ENCODE measurements at places on chromosomes 2 and 18. TPM values are rescaled to one million over a fixed set of nuclear protein-coding genes. Genes with fewer than 3 reads are reported as not detected.

ZNF513 gene
- total RNA-seq = 10.4 TPM

FAM110C gene
- total RNA-seq = 28.8 TPM

CYRIA gene
- total RNA-seq = 0.80 TPM

INHBB gene
- 9.4 TPM for total RNA-seq

REV1 gene
- 37.3 TPM for total RNA-seq

DNA sequence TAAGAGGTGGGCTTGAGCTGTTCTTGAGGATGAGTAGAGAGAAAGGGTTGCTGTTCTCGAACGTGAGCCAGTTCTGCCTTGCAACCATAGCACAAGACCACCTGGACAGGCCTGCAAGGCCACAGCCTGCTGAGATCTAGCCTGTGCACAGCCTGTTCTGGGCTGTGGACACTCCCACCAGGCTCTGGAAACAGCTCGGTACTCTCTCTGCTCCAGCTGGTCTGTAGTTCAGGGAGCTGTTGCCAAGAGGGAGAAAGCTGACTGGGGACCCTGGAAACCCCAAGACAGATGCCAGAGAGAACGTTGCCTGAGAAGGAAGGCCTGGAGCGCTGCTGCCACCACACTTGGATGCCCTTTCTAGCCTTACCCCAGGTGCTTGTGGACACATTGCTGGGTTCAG lies 69.8 kb downstream of the CTIF start:
- no peak for DNase-seq

DNA sequence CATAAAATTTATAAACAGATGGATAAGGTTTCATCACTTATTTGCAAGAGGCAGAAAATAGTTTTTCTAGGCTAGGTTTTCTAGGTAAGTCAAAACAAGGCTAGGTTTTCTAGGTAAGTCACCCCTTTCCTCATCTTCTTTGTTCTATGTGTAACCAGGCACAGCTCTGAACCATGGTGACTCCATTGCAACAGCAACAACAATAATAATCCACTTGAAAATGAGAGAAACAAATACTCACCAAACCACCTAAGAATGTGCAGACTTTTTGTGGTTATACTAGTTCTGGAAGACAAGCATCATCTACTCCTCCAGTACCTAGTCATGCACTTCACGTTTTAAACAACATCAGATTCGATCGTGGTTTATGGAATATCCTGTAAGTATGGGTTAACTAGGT lies 237.4 kb upstream of the ACVR2A start:
- DNase-seq = no peak

DNA sequence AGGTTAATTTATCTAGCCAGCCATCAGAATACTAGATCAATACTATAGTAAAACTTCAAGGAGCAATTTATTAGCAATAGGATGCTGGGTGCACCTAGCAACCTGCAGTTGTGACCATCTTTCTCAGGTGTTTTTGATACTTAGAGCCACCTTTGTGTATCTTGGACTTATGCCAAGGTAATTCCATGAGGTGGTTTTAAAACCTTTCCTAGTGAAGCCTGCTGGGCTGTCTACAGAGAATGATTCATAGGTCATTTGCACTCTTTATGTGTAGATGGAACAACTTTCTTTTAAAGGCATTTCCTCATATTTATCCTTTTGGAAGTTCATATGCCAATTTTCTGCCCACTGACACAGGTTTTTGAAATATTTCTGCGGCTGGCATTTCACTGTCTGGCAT lies 1030.1 kb upstream of the POU3F3 start:
- DNase-seq = no peak

DNA sequence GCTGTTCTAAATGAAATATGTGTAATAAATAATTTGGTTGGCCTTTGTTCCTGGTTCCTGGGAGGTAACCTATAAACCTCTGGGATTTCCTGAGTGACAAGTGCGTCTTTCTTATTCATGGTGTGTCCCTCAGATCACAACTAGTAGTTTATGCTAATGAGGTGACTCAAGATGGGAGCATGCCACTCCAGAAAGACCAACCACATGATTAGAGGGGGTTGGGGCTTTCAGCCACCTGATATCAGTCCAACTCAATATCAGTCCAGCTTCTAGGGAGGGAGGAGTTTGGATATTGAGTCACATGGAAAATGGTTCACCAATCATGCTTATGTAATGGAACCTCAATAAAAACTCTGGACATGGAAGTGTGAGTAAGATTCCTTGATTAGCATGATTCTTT lies 96.6 kb downstream of the QPCT start:
- no peak for DNase-seq

- no peak for DNase-seq
Observed at GRCh38 chr2:40606862-40607261, 155.0 kb upstream of the SLC8A1 start.

DNA sequence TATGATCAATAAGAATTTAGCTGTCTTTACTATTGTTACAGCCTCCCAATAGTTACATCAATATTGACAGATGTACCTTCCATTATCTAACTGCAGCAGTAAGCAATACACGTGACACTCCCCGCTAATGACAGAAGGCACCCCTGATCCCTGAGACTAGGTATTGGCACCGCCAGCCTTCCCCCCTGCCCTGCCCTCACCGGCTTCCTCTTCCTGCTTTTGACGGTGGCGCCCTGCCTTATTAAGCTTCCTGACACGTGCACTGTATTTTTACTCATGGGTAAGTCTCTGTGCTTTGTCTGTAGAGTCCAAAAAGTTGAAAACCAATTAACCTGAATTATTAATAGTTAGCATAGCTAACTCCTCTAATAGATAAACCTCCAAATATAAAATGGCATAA lies 223.5 kb downstream of the EIPR1 start:
- DNase-seq = no peak

GRCh38 chr18:70359071-70359470 lies 70.2 kb downstream of the SOCS6 start:
- DNase-seq = no peak

GRCh38 chr18:44536046-44536445 lies 144.6 kb upstream of the SETBP1 start:
- no peak for DNase-seq

GRCh38 chr2:118576109-118576855 lies 271.2 kb downstream of the EN1 start:
- no peak for DNase-seq

GRCh38 chr2:71468279-71469015 lies 15.1 kb downstream of the DYSF start:
- peak; percentile 56 for DNase-seq

All from lower leg skin (tissue), 4 donors.